NK-92 treated with Interleukin-12 subunit alpha and Interleukin-12 subunit beta, amount 100 ng/mL, for 24 hours (cell line): ENCODE measurements at places on chromosomes 5 and 9.

DNA sequence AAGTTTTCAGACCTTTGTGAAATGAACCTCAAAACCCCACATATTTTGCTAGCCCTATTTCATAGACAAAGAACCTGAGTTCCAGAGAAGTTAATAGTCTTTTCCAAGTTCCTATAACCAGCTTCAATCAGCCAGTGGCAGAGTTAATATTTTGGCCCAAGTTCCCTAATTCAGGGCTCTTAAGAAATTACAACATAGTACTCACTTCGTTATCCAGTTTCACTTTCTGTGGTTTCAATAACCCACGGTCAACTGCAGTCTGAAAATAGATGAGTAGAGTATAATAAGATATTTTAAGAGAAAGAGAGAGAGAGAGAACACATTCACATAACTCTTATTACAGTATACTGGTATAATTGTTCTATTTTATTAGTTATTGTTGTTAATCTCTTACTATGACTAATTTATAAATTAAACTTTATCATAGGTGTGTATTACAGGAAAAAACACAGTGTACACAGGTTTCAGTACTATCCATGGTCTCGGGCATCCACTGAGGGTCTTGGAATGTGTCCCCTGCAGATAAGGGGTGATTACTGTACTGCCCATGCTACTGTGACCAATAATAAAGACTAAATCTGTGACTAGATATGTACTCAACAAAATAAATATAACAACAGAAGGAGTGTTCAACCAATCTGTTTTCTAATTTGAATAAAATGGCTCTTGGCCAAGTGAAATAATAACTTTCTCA is 9.3 kb upstream of the MYOT start:
- no peak for DNase-seq

DNA sequence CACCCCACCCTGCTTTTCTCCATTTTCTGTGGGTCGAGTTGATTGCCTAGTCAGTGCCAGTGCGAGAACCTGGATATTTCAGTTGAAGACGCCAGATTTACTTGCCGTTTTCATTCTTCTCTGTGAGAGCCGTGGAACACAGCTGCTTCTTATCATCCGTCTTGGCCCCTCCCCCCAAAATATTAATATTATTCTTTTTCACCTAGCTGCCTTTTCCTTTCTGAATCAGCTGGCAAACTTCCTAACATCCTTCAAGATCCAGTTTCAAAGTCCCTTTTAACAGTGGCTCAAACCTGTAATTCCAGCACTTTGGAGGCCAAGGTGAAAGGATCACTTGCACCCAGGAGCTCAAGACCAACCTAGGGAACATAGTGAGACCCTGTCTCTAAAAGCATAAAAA is 117.1 kb upstream of the RASA1 start:
- DNase-seq, result no peak

GRCh38 chr9:109780453-109781033 is 545 bp downstream of the PALM2AKAP2 start:
- no peak for DNase-seq

- no peak for DNase-seq
Observed at GRCh38 chr5:152259702-152260101, 145.4 kb downstream of the NMUR2 start.

GRCh38 chr9:130498298-130498917 is 53.6 kb downstream of the ASS1 start:
- no peak for DNase-seq

DNA sequence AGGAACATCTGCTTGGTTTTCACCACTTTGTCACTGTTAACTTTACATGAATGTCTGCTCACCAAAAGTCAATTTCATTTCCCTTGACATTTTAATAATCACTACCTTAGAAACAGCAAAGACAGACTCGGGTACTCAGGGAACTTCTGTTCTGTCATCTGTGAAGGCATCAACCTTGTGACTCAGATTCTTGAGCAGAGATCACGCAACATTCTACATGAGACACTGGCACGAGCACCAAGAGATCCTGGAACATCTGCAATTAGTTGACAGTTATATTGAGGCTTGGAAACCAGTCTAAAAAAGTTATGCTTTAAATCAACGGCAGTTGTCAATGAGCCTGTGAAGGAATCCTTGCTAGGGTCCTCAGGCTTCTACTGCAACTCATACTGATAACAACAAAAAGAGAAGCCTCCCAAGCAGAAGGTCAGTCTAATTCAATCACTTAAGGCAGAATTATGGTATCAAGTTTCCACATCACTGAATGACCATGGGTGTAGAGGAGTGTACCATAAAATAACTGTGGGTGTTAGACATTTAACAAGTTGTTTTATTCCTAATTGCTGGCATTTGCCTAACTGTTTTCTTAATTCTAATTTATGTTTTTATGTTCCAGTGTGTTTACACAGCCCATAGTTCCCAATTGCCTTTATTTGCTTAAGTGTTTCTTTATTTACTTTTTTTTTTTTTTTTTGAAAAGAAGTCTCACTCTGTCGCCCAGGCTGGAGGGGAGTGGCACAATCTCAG is 3.3 kb upstream of the PBX3 start:
- DNase-seq, result no peak

- no peak for DNase-seq
Observed at GRCh38 chr5:39151745-39152144, 67.6 kb downstream of the FYB1 start.

- no peak for DNase-seq
Observed at GRCh38 chr5:61625681-61626621, 293.9 kb downstream of the ZSWIM6 start.

GRCh38 chr5:116733991-116734975 is 159.7 kb upstream of the SEMA6A start:
- no peak for DNase-seq

DNA sequence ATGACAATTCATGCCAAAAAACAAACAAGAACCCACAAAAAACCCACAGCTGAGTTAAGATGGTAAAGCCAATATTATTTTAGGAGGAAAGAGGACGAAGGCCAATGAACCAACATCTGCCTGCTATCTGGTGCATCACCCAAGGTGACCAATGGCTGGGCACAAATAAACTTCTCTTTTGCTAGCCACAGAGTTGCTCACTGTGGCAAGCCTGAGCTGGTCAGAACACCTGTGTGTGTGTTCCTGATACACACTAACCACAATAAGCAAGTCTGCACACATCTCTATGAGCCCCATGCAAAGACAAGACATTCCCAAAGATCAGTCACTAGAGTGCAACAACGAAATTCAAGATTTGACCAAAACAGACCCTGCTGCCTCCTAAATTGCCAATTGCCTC is 63.1 kb downstream of the RNF38 start:
- no peak for DNase-seq

DNA sequence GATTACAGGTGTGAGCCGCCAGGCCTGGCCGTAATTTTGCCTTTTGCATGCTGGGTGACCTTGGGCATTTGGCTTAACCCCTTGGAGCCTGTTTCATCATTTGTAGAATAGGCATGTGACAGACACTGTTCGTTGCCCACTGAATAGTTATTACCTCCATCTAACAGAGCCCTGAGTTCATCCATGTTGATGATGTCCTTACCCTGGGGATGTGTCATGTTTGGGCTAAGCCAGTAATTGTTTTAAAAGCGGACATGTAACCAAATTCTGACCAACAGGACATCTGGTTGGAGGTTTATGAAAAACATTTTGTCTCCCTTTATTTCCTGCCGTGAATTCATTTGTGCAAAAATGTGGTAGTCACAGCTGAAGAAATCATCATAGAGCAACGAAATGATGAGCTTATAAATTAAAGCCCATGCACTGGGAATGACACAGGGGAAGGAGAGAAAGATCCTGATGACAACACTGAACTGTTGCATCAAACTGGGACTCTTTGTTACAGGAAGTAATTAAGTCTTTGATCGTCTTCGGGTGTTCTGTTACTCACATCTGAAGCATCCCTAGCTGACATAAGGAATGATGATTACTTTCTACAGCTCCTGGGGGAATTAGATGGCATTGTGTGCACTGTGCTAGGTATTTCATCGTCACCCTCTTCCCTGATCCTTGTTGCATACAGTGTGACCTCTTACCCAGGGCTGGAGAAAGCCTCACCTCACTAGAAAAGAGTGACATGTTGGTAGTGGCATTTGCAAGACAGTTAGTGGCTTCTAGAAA is 117.8 kb downstream of the FGF18 start:
- no peak for DNase-seq

- DNase-seq, result peak; percentile 33
Observed at GRCh38 chr9:127711226-127711701, 4.2 kb downstream of the PTRH1 start.

GRCh38 chr9:109799141-109799540 is 19.1 kb downstream of the PALM2AKAP2 start:
- no peak for DNase-seq

- no peak for DNase-seq
Observed at GRCh38 chr5:100706776-100707175, 171.6 kb downstream of the FAM174A start.

DNA sequence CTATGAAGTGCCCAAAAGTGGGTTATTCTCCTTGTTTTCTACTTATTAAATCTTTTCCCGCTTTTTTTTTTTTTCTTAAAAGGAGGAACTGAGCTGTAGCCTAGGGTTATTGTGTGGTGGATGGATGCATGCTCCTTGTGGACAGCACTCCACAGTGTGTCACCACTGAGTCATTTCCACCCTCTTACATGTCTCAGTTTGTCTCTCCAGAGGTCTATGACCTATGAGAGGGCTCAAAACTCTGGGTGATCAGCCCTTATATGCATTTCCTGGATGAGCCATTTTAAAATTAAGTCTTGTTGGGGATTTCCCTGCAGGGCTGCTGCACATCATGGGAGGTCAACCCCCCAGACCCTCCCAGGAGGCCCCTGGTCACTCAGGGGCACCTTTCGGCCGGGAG is 102.2 kb upstream of the MOCS2 start:
- no peak for DNase-seq

DNA sequence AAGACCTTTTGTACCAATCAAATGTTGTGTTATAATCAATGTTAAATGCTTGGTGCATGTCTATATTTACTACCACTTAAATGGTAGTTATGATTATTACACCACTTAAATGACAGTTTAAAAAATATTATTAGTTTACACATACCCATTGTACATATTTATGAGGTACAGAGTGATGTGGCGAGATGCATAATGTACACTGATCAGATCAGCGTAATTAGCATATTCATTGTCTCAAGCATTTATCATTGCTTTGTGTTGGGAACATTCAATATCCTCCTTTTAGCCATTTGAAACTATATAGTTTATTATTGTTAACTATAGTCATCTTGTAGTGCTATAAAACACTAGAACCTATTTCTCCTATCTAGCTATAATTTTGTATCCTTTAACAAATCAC is 434.4 kb upstream of the ACTBL2 start:
- no peak for DNase-seq

GRCh38 chr5:154138701-154139100 is 51.8 kb upstream of the GALNT10 start:
- no peak for DNase-seq

DNA sequence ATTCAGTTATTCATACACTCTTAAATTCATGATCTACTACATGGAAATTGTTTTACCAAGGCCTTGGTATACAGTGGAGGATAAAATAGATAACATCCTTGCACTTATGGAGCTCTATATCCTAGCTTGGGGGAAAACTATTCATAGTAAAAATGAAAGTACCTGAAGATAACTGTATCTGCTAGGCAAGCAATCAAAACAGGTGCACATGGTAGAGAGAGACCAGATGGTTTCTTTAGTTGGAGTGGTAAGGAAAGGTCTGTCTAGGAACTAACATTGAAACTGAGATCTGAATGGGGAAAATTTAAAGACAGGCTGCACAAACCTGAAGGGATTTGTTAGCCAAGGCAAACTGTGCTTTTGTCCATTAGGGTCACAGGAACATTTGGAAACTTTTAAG is 11.1 kb upstream of the SLCO4C1 start:
- no peak for DNase-seq

DNA sequence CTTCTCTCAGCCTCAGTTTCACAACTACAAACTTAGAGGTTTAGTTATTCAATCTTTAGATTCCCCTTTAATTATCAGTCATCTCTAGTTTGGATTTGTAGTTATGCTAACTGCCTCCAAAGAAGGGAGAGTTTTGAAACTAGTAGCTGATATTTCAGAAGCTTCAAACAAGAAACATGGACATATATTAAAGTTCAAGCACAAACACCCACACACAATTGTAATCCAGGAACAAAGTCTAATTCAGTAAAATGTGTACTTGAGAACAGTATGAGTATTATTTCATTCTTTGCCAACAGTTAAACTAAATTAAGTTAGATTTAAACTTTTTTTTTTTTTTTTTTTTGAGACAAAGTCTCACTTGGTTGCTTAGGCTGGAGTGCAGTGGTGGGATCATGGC is 71.2 kb upstream of the ABCA1 start:
- DNase-seq, result no peak

DNA sequence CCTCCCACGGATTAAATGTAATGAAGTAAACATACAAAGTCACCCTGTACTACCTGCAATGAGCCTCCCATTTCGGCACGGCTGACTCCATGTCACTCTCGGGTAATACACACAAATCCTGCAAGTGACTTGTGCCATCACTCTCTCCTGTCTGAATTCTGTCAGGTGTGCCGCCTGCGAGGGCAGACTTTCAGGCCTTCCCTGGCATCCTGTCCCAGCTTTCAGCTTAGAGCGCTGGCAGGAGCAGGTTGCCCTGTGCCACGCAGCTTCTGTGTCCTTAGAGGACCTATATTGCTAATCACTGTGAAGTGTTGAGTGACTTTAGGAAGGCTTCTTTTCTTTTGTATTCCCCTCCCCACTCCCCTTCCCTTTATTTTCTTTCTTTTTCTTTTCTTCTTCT is 25.8 kb upstream of the S1PR3 start:
- no peak for DNase-seq

GRCh38 chr5:168908207-168908606 is 329.0 kb upstream of the PANK3 start:
- DNase-seq, result no peak

DNA sequence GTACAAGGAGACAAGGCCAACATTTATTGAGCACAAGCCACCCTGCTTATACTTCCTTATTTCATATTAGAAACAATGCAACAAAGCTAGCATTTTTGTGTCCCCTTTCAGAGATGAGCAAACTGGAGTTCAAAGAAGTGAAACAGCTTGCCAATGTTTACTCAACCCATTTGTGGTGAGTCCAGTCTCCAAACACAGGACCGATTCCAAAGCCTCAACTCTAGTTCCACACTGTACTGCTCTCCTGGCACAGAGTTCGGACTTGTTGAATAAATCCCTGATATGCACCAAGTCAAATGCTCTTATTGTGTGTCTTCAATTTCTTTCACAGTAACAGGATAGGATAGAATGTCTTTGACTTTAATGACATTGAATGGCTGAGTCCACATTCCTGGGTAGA is 604.8 kb upstream of the BRINP1 start:
- no peak for DNase-seq

GRCh38 chr5:174545926-174546325 is 178.5 kb upstream of the MSX2 start:
- no peak for DNase-seq
